Fibroblast of skin of left biceps (primary cell): ENCODE measurements at places on chromosomes 4 and X.

GRCh38 chrX:63918611-63919010 is 133.6 kb upstream of the ARHGEF9 start:
- no peak for DNase-seq

DNA sequence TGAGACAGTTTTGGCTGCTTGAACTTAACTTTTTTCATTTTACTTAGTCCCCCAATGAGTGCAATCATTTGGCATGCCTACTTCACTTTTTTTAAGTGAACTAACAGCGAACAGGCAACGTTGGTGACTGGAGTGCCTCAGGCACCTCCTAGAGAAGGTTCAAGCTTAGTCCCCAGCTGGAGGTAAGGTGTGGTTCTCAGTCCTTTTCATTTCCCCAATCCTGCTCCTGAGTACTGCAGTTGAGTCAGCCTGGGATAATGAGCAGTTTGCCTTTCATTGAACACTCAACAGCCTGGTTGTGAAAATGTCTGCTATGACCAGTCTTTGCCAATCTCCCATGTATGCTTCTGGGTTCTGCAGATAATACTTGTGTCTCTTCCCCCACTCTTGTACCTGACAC is 109.5 kb downstream of the CDKL5 start:
- DNase-seq, result no peak

DNA sequence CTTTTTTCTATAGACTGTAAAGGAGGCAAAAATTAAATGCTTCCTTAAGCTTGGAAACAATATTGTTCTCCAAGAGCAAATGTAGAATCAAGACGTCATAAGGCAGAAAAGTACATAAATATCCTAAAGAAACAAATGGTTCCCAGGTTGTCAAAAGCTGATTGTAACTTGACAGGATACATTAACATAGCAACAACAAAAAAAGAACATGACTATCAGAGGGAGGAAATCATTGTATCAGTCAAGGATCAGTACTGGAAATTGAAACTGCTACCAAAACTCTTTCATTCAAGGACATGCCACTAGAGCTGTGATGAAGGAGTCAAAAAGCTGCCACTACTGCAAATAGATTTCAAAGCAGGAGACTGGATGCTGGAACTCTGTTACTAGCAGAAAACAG is 168.3 kb downstream of the BTC start:
- DNase-seq, result no peak

GRCh38 chr4:137427411-137427810 is 104.9 kb downstream of the PCDH18 start:
- DNase-seq, result no peak

- DNase-seq, result no peak
These were observed 69.6 kb downstream of the SPANXN4 start for GRCh38 chrX:143095321-143095720.

DNA sequence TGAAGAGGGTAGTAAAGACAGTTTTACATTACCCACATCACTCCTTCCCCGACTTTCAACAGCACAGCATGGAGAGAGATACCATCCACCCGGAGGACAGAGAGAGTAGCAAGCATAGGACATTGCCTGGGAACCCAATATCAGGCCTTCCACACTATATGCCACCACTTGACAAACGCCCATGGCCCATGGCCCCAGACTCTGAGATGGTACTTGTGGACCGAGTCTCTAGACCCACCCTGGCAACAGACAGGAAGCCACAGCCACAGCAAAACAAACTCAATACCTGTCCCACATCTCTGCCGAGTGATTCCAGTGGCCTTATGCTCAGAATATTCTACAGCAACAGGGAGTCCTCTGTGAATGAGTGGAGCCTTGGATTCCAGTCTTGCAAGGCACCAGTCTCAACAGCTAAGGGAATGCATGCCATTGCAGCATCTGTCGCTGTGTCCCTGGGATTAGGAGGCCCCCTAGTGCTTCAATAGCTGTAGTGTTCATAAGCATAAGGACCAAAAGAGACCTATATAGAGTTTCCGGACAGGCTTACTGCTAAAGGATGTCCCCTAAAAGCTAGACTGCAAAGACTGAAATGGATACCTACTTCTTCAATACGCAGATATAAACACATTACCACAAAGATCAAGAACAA is 14.7 kb upstream of the CT55 start:
- no peak for DNase-seq

- DNase-seq, result no peak
These were observed 15.1 kb downstream of the L1CAM start for GRCh38 chrX:153870791-153871360.

GRCh38 chr4:37892641-37893040 is 1.8 kb downstream of the TBC1D1 start:
- DNase-seq, result no peak

GRCh38 chr4:139214039-139214534 is 37.1 kb upstream of the ELF2 start:
- DNase-seq, result no peak

DNA sequence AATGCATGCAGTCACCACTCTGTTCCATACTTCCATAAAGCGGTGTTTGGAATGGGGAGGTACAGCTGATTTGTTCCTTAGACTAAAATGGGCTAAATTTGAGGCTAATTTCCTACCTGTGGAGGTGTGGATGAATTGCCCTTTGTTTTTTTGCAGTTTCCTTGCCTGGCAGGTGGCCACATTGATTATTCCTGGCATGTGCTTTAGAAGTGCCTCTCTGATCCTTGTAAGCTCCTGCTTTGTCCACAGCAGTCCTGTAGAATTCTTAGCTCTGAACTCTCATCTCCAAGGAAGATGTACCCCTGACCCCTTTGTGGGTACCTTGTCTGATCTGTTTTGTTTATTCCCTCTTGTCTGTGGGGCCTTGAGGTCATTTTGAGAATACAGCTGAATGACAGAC is 136.8 kb downstream of the ADGRL3 start:
- DNase-seq, result no peak

GRCh38 chrX:130173190-130173895 is 1.6 kb downstream of the RAB33A start:
- DNase-seq, result no peak

DNA sequence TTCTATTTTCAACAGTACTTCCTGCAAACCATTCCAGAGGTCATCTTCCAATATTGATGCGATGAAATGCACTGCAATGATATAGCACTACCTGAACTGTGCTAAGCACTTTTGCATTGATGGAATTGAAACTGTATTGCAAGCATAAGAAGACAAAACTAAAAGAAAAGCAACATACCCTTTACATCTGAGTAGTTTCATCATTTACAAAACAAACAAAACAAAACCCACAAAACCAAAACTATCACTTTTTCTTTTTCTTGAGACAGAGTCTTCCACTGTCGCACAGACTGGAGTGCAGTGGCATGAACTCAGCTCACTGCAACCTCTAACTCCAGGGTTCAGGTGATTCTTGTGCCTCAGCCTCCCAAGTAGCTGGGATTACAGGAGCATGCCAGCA is 120.1 kb upstream of the NAP1L5 start:
- DNase-seq, result no peak

DNA sequence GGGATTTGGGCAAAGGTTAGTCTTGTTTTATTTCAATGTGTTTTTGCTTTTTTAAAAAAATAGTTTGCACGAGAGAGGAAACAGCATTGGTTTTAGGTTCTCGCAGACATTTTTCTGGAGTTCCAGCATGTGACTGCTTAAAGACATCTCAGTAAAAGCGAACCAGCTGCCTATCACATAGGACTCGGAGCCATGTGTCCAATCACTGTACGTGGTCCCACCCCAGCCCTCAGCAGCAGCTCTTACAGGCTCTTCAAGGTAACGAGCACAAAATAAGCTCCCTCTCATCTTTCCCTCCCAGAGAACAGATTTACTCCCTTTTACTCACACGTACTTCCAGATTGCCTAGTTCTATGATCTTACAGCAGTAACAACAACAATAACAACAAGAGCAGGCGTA is 68.7 kb downstream of the MCF2 start:
- DNase-seq, result no peak

- peak; percentile 86 for DNase-seq
These were observed 6.4 kb downstream of the AMOT start for GRCh38 chrX:112834031-112834845.

DNA sequence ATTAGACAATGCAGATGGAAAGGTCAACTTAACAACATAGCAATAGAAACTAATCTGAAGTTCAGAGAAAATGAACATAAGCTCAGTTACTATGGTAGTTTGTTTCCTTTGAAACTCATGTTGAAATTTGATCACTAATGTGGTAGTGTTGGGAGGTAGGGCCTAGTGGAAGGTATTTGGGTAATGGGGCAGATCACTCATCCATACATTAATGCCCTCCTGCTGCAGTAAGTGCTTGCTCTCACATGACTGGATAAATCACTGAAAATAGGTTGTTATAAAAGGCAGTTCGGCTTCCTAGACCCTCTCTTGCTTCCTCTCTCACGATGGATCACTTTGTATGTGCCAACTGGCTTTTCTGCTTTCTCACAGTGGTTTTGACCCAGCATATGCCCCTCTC is 567.4 kb upstream of the GALNT7 start:
- no peak for DNase-seq

DNA sequence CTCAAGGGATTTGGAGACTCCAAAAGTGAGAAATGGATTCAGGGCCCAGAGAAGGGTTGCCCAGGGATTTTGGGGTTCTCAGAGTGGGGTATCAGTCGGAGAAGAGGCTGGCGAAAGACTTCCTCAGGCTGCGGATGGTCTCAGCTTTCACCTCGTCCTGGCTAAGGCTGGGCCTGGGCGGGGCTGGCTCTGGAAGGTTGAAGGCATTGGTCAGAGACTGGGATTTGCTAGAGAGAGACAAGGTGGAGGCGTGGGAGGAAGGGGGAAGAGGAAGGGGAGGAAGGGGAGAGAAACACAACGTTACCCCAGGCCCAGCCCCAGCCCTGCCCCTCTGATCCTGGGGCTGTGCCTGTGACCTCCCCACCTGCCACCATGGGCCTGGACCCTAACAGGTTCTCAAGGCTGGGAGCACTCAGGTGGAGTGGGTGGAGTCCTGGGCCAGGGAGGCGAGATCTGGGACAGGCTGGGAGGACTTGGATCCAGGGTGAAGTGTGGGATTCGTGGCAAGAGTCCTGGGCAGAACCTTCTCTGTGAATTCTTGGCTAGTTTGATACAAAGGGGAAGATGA is 9.4 kb upstream of the TIMP1 start:
- no peak for DNase-seq

DNA sequence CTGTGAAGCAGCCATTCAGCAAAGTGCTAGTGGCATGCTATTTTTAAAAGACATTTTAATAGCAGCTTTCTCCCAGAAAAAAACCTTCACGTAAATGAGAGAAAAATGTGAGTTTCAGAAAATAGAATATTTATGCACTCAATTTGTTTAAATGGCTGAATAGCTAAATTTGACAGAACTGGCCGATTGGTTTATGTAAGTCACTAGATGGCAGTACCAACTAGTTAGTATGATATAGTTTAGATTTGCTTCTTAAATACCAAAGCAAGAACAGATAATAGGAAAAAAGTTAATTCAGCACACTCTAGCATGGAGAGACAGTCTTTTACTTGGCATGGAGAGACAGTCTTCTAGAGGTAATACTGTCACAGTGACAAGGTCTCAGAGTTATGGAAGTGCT is 250.1 kb downstream of the SNCA start:
- no peak for DNase-seq

GRCh38 chr4:13907255-13907751 is 279.8 kb upstream of the BOD1L1 start:
- peak; percentile 93 for DNase-seq

- peak; percentile 62 for DNase-seq
These were observed 108.5 kb downstream of the ZNF330 start for GRCh38 chr4:141329174-141329569.

- DNase-seq, result no peak
These were observed at the start of gene MMRN1 for GRCh38 chr4:89894649-89895550. Gene MMRN1 (plus strand): TSS chr4:89894854. CDS start chr4:89894972, 118 bp downstream.

- DNase-seq, result no peak
These were observed 49.0 kb downstream of the AMMECR1 start for GRCh38 chrX:110268886-110269285.

- DNase-seq, result peak; percentile 79
These were observed 14.4 kb upstream of the CXCL8 start for GRCh38 chr4:73725985-73726384.

DNA sequence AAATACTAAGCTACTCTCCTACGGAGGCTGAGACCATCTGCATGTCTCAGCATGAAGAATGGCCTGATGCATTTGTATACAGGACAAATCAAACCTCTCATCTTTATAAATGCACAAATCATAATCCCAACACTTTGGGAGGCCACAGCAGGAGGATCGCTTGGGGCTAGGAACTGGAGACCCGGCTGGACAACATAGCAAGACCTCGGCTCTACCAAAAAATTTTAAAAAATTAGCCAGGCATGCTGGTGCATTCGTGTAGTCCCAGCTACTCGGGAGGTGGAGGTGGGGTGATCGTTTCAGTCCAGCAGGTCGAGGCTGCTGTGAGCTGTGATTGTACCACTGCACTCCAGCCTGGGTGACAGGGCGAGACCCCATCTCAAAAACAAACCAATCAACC is 262.8 kb downstream of the DHRSX start:
- DNase-seq, result no peak

GRCh38 chrX:11124112-11124511 is 13.0 kb downstream of the HCCS start:
- DNase-seq, result no peak

DNA sequence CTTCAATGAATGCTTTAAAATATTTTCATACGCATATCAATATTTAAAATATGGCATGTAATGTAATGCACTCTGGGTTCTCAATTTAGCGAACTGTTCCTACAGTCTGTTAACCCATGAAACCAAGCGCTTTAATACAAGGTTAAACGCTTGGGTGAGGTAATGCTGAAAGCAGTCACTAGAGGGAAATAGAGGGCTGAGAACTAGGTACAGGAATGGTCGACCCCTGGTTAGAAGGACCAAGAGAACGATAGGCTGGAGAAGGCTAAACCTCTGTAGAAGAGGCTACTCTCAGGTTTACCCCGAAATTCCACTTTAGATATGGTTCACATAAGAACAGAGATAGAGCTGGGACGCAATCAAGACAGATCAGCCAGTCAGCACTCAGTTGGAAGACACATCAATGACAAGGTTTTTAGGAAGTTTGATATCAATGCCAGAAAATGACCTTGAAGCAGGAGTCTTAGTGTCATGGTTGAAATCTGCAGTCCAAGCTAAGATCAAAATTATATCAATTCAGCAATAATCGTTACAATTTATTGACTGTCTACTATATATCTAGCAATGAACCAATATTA is 26.9 kb downstream of the ARSJ start:
- DNase-seq, result no peak

DNA sequence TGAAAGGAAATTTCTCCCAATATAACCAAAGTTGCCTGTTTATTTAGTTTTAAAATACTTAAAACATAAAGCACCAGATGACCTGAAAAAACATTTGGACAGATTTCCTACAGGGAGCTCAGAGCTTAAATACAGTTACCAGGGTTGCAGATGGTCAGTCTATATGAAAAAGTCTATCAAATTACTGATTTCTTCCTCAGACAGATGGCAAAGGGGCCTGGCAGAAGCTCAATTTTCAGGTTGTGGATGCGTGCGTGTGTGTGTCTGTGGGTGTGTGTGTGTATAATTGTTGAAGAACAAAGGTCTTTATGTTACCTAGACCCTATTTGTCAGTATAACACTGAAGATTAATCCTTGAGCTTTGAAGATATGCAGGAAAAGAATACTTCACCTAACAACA is 169.4 kb downstream of the MAD2L1 start:
- DNase-seq, result no peak

- DNase-seq, result peak; percentile 53
These were observed 580.8 kb upstream of the TENM3 start for GRCh38 chr4:181662383-181662782.

- no peak for DNase-seq
These were observed 999.2 kb downstream of the ADGRL3 start for GRCh38 chr4:62199291-62199810.
